Esophagus muscularis mucosa (tissue), 4 donors: ENCODE measurements at places on chromosomes 11 and 22.

GRCh38 chr11:119361056-119361787 lies 14.7 kb upstream of the MFRP start:
- DNase-seq = no peak

- no peak for DNase-seq
Observed at GRCh38 chr11:60658409-60658808, 41.0 kb upstream of the MS4A8 start.

GRCh38 chr11:101860696-101861427 lies 53.9 kb upstream of the CEP126 start:
- no peak for DNase-seq

GRCh38 chr11:129352676-129353075 lies 23.0 kb upstream of the BARX2 start:
- peak; percentile 78 for DNase-seq

DNA sequence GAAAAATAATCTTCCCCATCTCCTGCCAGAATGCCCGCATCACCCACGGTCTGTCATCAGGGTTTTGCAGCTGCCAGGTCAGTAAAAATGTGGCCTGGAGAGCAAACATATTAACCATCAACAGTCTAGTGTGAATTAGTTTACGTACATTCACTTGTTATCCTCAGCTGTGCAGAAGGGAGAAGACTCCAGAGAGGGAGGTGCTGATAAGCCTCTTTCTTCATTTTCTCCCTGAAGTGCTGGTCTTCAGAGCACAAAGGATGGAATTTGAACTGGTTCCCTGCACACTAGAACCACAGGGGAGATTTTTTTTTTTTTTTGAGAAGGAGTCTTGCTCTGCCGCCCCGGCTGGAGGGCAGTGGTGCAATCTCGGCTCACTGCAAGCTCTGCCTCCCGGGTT lies 8.2 kb downstream of the FGF19 start:
- no peak for DNase-seq
